ENCODE measurements at places on chromosomes 11 and 22.

GRCh38 chr22:39518996-39519680 is 1.2 kb upstream of the ATF4 start:
- no peak for DNase-seq

GRCh38 chr11:134554861-134555260 is 142.8 kb upstream of the B3GAT1 start:
- no peak for DNase-seq

DNA sequence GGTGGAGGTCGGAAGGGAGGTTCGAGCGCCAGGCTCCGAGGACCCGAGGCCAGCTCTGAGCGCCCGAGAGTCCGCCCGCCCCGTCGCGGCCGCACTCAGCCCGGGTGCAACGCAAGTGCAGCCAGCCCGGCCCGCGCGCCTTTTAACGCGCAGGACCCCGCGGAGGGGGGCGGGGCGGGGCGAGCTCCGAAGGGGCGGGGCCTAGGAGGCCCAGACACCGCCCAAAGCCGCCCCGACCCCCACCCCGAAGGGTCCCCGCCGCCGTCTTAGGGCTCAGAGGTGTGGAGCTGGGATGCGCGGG is at the start of gene PHOX2A:
Gene PHOX2A, minus strand, starts transcription at position 117 of the 301 bp plus-strand sequence. CDS start 172 bp downstream, outside the sequence.
- no peak for DNase-seq

DNA sequence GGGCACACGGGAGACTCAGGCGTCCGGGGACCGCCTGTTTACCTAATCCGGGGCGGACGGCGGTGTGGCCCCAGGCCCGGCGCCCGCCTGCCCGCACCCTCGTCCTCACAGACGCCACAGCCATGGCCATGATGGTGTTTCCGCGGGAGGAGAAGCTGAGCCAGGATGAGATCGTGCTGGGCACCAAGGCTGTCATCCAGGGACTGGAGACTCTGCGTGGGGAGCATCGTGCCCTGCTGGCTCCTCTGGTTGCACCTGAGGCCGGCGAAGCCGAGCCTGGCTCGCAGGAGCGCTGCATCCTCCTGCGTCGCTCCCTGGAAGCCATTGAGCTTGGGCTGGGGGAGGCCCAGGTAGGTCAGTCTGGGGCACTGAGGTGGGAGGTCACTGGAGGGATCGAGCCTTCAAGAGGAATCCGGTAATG is 10.0 kb upstream of the RAB1B start:
- DNase-seq, result no peak

- DNase-seq, result no peak
Observed at GRCh38 chr11:47398551-47398950, 9.8 kb upstream of the SLC39A13 start.

DNA sequence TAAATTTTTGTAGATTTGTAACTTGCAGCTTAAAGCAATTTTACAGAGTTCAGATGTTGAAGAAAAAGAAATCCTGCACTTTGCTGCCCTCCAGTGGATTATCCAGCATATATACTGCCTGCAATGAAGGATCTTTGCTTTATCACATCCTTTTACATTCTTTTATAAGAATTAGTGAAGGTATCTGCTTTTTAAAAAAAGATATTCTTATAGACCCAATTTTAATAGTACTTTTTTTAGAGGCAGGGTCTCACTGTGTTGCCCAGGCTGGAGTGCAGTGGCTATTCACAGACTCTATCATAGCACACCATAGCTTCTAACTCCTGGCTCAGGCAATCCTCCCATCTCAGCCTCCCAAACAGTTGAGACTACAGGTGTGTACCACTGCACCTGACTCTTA is 60.7 kb downstream of the TTC17 start:
- no peak for DNase-seq
